ENCODE measurements at places on chromosomes 11 and 22.

DNA sequence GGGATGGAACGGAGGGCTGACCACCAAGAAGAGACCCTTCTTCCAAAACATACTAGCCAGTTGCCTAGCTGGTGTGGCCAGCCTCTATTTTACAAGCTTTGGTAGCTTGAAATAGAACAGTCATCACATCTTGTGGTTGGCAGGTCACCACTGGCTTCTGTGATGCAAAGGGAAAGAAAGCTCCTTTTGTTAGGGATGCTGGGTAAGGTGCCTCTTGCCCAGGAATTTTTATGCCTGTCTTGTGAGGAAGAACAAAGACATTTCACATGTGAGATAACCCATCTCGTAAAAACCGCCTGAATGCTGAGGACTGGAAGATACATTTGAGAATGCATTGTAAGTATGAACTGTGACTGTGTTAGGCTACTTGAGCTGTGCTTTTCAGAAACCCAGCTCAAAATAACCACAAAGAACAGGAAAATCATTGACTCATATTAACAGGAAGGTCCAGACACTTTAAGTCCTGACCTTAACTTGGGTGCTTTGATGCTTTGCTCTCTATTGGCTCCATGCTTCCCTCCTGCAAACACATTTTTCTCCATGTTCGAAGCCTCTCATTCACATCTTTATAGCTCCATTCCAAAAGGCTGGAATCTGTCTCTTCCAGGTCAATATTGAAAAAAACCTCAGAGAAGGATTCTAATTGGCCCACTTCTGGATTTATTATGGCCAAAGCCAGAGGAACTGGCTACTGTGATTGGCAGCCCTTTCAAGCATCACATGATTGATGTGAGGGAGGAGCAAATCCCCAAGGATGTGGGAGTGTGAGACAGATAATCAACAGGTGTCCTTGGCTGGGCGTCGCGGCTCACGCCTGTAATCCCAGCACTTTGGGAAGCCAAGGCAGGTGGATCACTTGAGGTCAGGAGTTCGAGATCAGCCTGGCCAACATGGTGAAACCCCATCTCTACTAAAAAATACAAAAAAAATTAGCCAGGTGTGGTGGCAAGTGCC lies 53.9 kb downstream of the MICAL2 start:
- no peak for DNase-seq

DNA sequence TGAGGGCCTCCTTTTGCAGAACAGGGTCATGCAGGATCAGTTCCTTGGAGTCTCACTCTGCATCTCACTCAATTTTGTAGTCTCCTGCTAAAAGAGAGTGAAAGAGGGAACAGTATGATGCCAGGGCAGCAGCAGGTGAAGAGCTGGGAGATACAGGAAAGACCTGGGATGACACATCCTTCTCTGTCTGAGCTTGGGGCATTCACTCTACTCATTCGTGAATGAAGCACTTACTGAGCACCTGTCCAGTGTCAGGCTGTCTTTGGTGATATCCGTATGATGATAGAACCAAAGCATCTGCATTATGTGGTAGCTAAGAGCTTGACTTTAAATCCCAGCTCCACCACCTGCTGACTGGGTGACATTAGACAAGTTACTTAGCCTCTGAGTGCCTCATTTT lies 14.4 kb downstream of the SREBF2 start:
- DNase-seq = no peak

- DNase-seq = no peak
These were observed 76.9 kb upstream of the CTSC start for GRCh38 chr11:88414385-88414861.

- DNase-seq = no peak
These were observed 115.4 kb downstream of the MED15 start for GRCh38 chr22:20622650-20623339.

DNA sequence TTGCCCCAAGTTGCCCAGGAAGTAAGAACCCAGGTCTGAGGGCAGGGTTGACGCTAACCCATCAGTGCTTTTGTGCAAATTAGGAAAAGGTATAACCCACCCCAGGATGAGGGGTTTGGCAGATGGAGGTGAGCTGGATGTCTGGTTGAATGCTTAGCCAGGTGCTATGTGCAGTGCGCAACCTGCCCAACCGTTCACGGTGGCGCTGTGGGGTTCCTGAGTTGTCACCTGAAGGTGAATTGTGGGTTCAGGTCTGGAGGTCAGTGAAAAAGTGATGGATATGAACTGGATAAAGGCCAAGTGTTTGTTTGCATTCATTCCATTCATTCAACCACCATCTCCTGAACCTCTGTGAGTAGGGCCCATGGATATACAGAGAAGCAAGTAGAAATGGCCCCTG lies 14.3 kb upstream of the LGALS2 start:
- no peak for DNase-seq

GRCh38 chr22:45868571-45869339 lies 108.2 kb downstream of the WNT7B start:
- no peak for DNase-seq

DNA sequence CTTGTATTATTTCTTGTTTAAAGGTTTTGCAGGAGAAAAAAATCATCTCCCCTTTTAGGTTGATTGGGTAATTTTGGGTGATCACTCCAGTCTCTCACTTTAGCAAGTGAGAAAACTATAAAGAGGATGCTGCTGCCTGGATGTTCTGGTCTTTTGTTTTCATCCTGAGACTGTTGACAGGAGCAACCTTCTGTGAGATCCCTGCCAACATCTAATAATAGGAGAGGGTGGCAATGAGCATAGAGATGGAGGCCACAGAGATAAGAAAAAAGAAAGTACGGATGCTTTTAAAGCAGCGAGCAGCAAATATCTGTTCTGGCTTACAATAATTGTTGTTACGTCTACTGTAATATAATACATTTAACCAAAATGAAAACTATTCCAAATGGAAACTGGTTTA lies 293.6 kb upstream of the MTNR1B start:
- no peak for DNase-seq

GRCh38 chr11:281486-282161 lies 3.4 kb downstream of the NLRP6 start:
- no peak for DNase-seq

DNA sequence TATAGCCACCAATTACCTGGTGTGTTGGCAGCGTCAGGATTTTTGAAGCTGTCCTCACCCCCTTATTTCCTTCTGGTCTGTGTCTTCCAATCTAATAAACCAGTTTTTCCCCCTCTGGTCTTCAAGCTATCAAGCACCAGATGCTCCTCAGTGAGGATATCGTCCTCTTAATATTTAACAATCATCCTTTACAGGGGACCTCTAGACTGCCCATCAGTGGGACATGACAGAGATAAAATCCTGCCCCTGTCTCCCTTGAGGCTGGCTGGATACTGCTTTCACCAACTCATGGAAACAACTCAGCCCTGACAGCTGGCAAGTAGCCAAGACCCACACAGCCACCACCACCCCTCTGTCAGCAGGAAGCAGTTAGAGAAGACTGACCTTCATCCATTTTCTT lies 421.0 kb upstream of the API5 start:
- no peak for DNase-seq

GRCh38 chr11:73331138-73331916 lies 23.3 kb downstream of the ARHGEF17 start:
- no peak for DNase-seq

- no peak for DNase-seq
These were observed 8.0 kb upstream of the NAALADL1 start for GRCh38 chr11:65066315-65066714.

GRCh38 chr11:95222817-95223216 lies 8.2 kb downstream of the SESN3 start:
- no peak for DNase-seq

- no peak for DNase-seq
These were observed 30.7 kb downstream of the SLC22A25 start for GRCh38 chr11:63212742-63213141.

DNA sequence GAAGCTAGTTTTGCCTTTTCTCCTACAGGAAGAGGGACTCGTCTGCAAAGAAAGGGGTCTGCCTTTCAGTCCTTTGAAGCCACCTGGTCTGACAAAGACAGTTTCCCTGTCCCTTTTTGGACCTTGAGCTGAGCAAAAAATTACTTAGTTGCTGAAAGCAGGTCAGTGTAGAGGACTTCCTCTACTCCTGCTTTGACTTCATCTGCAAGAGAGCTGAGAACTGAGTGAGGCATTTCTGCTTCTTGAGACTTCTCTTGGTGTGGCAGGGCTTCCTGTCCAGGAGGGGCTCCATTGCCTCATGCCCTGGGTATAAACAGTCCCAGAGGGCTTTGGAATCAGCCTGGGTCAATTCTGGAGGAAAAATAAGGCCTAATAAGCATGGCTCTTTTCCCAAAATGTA lies 73.1 kb downstream of the ZNRF3 start:
- no peak for DNase-seq

GRCh38 chr11:114586797-114587196 lies 8.8 kb downstream of the NXPE4 start:
- DNase-seq = no peak

GRCh38 chr11:128283451-128283850 lies 303.9 kb downstream of the ETS1 start:
- DNase-seq = no peak

DNA sequence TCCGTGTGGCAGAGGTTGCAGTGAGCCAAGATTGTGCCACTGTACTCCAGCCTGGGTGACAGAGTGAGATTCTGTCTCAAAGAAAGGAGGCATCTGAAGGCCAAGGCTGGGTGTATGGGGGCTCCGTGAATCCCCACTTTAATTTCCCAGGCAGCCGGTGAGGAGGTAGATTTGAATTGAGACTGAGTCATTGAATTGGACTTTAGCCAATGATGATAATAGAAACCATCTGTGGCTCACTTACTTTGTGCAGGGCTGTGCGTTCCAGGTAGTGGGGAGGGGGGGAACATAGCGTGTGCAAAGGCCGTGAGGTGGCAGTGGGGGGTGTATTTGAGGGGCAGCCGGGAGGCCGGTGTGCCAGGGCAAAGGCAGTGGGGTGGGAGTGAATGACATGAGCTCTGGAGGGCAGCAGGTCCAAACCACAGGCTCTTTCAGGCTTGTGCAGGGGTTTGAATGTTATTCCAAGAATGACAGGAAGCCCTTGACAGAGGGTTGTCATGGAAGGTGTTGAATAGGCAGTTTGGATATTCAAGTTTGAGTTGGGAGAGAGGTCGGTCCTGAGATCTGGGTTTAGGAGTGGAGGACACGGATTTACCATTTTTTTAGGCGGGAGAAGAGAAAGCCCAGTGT lies 6.1 kb downstream of the ARHGAP8 start:
- DNase-seq = no peak

DNA sequence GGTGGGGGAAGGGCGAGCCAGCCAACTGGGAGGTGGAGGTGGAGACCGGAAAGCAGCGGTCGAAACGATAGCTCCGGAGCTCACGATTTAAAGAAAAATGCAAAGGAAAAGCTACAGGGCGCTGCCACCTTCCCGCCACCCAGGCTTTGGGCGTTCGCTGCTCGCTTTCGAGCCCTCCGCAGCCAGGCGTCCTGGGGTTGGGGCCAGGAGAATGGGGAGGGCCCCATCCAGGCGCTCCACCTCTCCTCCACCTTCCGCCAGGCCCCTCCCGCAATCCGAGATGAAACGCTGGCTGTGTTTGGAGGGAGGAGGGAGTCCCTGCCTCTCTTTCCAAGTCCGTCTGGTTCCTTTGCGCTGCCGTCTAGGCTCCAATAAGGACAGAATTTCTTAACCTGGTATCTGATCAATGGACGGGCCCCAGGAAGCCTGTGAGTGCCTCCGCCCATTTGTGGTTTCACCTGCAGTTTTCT lies 483 bp upstream of the ABTB2 start:
- DNase-seq = no peak

- no peak for DNase-seq
These were observed 16.2 kb upstream of the CTTN start for GRCh38 chr11:70381872-70382861.

GRCh38 chr22:29043906-29044575 lies 17.6 kb downstream of the C22orf31 start:
- DNase-seq = no peak

- no peak for DNase-seq
These were observed 228.9 kb downstream of the CTTN start for GRCh38 chr11:70627219-70627618.

- DNase-seq = no peak
These were observed 25.8 kb downstream of the TPST2 start for GRCh38 chr22:26564181-26564580.

GRCh38 chr22:35258191-35258988 lies 1.1 kb downstream of the HMGXB4 start:
- no peak for DNase-seq

DNA sequence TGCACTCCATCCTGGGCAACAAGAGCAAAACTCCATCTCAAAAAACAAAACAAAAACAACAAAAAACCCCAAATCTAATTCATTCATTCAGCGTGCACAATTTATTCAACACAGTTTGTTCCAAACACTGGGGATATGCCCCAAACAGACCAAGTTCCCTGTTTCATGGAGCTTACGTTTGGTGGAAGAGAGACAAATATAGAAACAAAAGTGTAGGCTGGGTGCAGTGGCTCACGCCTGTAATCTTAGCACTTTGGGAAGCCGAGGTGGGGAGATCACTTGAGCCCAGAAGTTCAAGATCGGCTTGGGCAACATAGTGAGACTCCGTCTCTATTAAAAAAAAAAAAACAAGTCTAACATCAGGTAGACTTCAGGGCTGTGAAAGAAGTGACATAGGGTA lies 52.4 kb downstream of the PTPRJ start:
- DNase-seq = no peak

DNA sequence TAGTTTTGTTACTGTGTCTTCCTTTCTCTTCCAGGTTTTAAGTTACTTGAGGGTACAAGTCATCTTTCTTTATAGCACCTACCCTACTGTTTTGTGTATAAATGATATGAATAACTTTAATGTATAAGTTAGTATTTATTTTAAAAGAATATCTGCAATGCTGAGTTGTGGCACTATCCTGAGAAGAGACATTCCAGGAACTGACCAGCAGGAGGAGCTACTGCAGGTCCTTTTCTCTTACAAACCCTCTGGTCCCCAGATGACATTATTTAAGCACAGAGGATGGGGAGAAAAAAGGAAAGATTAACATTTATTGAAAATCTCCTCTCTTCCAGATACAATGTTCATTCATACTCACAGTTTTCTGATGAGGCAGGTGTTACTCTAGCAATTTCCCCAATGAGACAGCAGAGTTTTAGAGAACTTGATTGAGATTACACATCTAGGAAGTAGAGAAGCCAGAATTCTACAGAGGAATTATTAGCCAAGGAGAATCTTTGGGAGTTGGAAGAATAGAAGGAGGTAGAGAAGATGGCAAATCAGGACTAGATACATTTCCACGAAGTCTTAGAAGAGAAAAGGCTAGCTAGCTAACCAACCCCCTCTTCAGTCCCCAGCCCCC lies 541.2 kb upstream of the API5 start:
- no peak for DNase-seq

DNA sequence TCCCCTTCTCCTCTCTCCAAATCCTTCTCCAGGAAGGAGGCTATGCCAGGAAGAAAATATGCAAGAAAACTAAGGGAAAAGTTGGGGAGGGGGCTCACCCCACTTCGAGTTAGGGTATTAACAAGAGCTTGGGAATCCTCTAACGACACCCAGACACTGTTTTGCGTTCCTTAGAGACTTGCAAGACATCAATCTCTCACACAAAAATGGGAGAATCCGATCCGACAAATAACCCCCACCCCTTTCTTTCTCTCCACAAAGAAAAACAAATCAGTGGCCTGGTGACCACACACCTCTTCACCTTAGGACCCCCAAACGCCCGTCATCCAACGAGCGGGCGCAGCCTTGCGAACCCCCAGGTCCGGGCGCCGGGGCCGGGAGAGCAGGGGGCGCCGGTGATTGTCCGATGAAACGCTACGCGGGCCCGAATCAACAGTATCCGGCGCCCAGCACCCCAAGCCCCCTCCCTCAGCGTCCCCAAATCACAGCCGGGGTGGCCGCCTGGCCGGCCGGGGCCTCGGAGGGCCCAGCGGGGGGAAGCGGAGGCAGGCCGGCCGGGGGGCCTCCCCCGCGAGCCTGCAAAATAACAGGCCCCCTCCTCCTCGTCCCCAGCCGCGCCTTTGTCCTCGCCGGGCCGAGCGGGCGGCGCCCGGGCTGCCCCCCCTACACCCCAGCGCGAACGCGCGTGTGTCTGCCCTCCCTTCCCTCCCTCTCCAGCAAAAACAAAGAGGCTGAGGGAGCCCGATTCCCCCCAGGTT lies 690 bp downstream of the CSNK1E start:
- peak; percentile 20 for DNase-seq
